ENCODE measurements at places on chromosomes 7 and 10.

- no peak for DNase-seq
These were observed 70.0 kb downstream of the KLF6 start for GRCh38 chr10:3714967-3715366.

DNA sequence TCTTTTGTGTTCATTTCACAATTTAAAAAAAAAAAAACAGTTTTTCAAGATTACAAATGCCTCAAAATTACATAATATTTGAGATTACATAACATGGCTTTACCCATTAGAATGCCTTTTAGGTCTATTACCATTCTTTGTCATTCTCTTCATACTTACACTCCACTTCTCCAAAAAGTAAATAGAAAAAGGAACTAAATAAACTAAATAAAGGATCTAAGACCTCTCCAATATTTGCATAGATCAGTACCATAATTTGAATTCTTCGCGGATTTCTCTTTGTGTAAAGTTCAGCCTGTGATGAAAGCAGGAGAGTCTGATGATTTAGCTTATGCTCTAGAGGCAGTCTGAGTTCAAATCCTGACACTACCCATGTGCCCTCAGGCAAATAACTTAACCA lies 56.4 kb upstream of the C1GALT1 start:
- DNase-seq, result no peak

GRCh38 chr7:39623732-39624441 lies 515 bp downstream of the RALA start:
- no peak for DNase-seq

GRCh38 chr10:6470894-6471618 lies 109.0 kb downstream of the PRKCQ start:
- no peak for DNase-seq

DNA sequence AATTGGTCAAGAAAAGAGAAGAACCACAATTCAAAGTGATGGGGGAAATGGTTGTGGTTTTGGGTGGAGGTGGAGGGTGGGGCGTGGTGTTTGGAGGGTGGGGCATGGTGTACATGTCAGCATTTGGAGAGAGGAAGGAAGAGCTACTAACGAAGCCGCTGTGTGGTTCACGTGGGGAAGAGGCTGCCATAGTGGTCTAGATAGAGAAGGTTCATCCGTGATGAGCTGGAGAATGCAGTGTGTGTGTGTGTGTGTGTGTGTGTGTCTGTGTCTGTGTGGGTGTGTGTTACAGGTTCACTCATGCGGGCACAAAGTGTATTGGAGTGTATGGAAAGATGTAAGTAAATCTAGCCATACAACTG lies 6.1 kb upstream of the VCL start:
- peak; percentile 50 for DNase-seq

DNA sequence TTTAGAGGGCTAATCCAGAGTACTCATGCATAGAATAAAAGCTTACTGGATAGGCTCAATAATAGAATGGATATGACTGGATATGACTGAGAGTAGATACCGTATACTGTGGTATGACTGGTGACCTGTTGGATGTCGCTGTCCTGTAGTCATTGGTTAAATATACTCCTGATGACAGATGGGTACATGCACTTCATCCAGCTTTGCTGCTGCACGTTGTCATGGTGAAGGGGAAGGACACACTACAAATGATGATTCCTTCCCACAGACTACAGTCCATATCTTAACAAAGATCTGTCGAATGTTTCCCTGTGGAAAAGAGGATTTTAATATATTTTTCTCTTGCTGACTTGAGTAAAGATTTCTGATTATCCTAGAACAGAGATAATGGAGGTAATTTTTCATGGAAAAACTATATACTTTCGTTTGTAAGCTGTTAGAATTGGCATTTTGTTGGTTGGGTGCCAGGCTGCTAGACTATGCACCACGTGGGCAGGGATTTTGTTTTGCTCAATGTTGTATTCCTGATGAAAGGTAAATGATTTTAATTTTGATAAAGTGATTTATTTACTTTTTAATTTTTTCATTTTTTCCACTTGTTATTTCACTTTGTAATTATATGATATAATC lies 97.3 kb downstream of the PPP1R9A start:
- no peak for DNase-seq

DNA sequence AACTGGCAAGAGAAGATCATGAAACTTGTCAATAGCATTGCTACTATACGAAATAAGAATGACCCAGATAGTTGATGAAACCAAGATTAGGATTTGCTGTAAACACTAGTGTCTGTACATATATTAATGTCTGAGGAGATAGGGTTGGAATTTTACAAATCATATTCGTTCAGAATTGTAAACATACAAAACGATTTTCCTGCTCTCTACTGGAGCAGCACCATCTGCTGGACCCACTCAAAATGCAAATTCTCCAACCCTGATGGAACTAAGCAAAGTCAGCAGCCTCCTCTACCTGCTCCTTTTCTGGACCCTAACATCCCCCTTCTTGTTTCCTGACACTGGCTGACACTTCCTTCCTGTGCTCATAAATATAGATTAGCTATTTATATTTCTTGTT lies 29.4 kb upstream of the SGMS1 start:
- no peak for DNase-seq

- no peak for DNase-seq
These were observed 11.6 kb upstream of the BAZ1B start for GRCh38 chr7:73533742-73534141.

DNA sequence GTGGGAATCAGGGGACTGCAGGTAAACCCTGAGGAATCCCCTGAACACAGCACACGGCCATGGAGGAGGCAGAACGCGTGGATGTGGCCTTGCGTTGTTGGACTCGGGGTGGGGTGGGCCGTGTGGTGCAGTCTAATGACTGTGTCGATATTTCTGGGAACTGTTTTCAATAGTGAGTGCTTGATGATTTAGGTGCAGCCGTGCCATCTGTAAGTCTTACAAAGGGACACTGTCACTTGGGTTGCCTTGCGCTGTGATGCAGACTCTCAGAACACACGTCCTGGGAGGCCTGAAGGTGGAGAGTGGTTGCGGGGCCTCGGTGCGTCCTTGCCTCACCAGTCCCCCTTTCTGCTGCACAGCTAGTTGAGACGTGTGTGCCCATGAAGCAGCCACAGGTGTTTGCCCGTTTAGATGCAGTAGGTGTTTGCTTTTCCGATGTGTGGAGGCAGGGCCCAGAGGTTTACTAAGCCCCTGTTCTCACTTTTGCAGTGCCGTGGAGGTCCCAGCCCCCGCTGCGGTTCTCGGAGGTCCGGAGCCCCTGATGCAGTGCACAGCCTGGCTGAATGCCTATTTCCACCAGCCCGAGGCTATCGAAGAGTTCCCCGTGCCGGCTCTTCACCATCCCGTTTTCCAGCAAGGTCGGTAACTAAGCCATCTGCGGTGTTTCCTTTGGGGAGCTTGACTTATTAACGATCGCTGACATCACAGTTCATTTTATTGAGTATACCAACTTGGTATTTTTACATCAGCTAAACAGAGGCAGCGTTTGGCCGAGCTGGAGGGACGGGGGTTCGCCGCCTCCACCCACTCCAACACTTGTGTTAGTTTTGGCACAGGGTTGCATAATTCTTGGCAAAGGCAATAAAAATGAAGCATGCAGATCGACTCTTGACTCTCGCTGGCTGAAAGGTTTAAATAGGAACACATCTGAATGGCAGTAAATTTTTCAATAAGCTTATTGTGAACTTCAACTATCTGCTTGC lies 240.7 kb downstream of the MGMT start:
- DNase-seq, result no peak

GRCh38 chr10:792083-792791 lies 102.8 kb upstream of the DIP2C start:
- DNase-seq, result no peak

GRCh38 chr7:110868458-110868857 lies 222.5 kb upstream of the LRRN3 start:
- DNase-seq, result no peak

- no peak for DNase-seq
These were observed 347.0 kb downstream of the GPAM start for GRCh38 chr10:111836571-111836970.

GRCh38 chr7:108211382-108212201 lies 81.4 kb upstream of the LAMB4 start:
- DNase-seq, result no peak

DNA sequence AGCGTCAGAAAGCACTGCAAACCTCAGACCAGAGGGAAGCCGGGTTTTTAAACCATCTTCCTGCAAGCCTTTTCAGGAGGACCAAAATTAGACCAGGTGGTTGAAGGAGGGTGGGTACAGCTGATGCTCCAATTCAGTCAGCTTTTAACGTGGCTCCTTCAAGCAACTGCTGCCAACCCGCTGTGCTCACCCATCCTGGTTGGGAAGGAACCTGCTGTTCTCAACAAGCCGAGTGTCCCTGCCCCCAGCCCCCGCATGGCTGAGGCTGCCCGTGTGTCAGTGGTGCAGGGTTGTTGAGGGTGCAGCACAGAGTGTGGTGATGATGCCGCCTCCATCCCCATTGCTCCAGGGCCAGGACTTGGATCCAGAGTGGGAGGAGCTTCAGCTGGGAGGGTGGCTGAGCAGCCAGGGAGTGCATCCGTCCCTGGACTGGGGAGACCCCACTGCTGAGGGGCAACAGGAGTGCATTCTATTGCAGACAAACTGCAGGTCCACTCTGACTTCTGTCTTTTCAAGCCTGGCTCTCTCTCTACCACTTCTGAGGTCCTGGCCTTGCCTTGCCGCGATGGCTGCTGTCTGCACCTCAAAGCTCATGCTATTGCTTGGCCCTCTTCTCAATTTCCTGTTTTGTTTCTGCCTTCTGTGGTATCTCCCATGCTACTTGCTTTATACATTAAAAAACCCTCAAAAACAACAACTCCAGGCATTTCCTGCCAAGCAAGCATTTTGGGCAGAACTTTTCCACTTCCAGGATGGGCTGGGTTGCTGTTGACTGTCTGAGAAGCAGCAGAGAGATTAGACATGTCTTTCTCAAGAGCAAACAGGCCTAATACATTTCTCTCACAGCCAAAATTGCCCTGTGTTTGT lies 134.7 kb downstream of the DNAJB6 start:
- DNase-seq, result no peak

DNA sequence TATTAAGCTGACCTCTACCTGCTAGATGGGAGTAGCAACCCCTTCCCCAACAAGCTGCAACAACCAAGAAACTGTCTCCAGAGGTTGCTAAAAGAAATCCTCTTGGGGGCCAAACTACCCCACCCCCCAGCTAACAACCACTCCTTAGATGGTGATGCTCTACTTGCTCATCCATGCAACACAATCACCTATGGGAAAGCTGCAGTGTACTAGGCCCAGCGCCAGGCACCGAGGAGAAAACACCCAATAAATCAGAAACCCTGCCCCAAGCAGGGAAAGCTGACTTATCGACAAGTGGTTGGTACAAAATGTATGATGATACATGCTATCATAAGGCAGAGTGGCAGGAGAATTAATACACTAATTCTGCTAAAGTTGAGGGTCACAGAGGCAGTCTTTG lies 17.3 kb downstream of the SLC25A13 start:
- no peak for DNase-seq

GRCh38 chr7:33452805-33453502 lies 323.6 kb downstream of the BBS9 start:
- DNase-seq, result no peak
